ENCODE measurements at places on chromosomes 11 and 22. TPM values are rescaled to one million over a fixed set of nuclear protein-coding genes. Genes with fewer than 3 reads are reported as not detected.

GRCh38 chr22:35572556-35572955, 31.9 kb downstream of the RASD2 start:
- DNase-seq = no peak

- no peak for DNase-seq
Observed at GRCh38 chr11:130421697-130422096, 6.7 kb downstream of the ADAMTS8 start.

- DNase-seq = no peak
Observed at GRCh38 chr11:65131417-65131776, 2.9 kb downstream of the SYVN1 start.

DNA sequence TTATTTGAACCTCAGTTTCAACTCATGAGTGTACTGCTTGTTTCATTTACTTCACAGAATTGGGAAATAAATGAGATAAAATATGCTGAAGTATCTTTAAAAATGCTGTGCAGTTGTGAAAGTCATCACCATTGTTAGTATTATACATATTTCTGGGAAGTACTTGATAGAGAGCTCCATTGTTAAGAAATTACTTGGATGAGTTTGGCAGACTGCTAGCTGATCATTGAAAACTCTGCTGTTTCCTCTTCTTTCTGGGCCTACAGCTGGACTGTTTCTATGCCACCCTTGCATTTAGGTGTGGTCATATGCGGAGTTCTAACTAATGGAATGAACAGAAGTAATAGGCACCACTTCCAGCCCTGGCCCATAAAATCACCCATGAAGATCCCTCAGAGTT, 10.0 kb downstream of the SIK2 start:
- DNase-seq = peak; percentile 47

DNA sequence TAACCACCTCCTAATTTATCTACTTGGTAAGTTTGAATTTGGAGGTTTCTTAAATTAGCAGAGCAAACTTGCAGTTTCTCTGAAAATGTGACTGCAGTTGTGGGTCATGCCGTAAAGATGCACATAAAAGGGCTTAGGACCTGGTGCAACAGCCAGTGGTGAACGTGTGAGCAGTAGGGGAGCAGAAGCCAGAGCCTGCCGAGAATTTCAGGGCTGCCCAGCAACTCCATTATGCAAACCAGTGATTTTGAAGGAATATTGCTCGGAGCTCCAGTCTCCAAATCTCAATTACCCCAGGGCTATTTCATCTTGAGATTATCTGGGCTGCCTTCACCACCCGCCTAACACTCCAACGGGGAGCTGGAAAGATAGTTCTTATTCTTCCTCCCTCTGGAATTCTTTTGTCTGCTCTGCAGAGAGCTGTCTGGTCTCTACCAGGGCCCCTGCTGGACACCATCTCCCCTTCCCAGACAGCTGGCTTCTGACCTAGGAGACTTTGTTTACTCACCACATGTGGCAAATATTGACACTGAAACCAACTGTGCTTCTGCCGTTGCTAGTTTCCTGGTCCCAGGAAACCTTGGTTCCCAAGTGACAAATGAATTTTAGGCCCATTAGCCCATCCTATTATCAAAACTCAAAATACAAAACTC, 93.9 kb downstream of the DSCAML1 start:
- DNase-seq = no peak

- DNase-seq = no peak
Observed at GRCh38 chr11:45444796-45445195, 158.7 kb upstream of the SYT13 start.

- peak; percentile 87 for DNase-seq
Observed at GRCh38 chr22:31082606-31083376, 1.7 kb downstream of the SMTN start.

DNA sequence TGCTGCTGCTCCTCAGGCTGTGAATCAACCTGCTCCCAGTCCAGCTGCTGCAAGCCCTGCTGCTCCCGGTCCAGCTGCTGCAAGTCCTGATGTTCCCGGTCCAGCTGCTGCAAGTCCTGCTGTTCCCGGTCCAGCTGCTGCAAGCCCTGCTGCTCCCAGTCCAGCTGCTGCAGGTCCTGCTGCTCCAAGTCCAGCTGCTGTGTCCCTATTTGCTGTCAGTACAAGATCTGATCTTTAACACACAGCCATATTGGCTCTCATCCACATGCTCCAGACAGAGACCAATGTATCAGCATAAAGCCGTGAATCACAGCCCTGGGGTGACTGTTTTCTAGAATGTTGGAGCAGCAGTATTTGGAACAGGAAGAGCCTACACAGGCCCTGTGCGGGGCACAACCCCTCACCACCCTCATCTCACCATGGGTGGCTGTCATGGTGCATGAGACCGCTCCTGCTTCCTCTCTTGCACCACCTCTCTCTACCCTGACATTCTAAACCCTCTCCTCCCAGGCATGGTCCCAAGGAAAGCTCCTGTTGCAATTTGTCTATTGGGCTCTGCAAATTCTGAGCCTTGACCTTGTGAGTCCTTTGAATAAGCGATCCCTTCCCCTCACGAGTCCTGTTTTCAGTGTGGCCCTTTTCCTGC, 3.5 kb downstream of the KRTAP5-10 start:
- DNase-seq = peak; percentile 47

DNA sequence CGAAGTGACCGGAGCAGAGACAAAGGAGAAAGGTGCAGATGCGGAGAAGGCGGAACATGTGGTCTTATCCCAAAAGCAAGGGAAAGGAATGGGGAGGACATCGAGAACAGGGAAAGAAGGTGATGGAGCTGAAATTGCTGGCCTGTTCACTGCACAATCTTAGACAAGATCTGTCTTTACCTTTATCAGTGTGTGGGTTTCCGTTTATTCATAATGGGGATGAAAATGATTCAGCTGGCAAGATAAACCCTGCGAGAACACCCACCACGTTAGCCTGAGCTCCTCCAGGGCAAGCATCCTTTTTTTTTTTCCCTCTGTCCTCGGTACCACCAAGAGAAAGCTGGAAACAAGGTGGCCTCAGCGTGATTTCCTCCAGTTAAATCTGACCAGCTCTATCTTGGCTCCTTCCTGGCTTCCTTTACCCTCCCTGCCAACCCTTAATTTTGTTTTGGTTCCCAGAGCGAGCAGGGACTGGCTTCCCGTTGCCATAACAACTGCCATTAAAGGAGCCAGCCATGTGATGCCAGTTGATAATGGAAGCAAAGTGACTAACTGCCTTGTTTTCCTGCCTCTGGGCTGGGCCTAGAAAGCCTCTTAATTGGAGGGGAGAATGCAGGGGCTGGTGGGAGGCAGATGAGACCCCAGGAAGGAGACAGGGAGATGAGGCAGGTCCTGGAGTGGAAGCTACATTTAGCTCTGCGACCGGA, 4.2 kb downstream of the SGSM1 start:
- peak; percentile 22 for DNase-seq

DNA sequence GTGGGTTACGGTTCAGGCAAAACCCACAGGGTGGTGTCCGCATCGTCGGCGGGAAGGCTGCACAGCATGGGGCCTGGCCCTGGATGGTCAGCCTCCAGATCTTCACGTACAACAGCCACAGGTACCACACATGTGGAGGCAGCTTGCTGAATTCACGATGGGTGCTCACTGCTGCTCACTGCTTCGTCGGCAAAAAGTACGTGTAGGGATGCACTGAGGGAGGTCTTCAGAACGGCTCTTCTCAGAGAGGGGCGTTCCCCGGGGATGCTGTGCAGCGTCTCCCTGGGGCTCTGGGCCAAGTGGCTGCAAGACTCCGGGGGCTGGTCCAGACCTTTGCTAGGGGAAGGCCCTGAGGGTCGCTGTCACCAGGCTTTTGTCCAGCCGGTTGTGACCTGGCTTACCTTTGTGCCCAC, 1.3 kb downstream of the ACR start:
- DNase-seq = no peak

MUC6 gene
- polyA plus RNA-seq = not detected

PAMR1 gene
- polyA plus RNA-seq = 119 TPM

INPP5J gene
- 0.15 TPM for polyA plus RNA-seq

CRYBA4 gene
- not detected for polyA plus RNA-seq

Measured in GM23248 (cell line).